ENCODE measurements at places on chromosomes 12 and 14. TPM values are rescaled to one million over a fixed set of nuclear protein-coding genes. Genes with fewer than 3 reads are reported as not detected.

DNA sequence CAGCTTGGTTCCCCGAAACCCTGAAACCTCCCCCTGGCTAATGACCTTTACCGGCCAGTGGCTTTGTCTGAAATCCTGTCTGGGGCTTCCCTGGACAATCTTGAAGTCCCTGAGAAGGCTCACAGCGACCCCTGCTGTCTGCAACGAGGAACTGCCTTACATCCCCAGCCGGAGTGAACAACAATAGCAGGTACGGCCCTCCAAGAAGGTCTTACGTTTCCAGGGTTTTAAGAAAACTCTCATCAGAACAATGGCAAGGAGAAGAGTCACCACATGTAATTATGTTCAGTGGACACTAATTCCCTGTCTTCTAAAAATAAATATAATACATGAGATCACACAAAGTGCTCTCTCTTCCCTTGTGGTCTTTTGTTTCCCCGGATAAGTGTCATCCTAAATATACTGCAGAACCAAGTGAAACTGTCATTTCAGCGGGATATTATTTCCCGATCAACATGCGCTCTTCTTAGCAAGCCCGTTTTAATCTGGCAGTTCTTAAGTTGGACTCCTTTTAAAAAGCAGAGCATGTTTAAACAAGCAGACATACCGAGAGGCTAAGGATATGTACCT lies 53.3 kb downstream of the RBM19 start:
- peak; percentile 50 for DNase-seq
- H3K4me1 ChIP-seq, result no peaks in the 10 kb centered on the region
- no peaks in the 10 kb centered on the region for H3K27me3 ChIP-seq
- peaks cover 14% of the 10 kb centered on the region for H3K36me3 ChIP-seq
- H3K27ac ChIP-seq, result no peak overlapping the region

- H3K27ac ChIP-seq, result no peak overlapping the region
- H3K27me3 ChIP-seq, result no peaks in the 10 kb centered on the region
- no peaks in the 10 kb centered on the region for H3K4me1 ChIP-seq
- DNase-seq, result no peak
- no peak overlapping the region for H3K4me3 ChIP-seq
- H3K36me3 ChIP-seq, result peaks cover 5% of the 10 kb centered on the region
These were observed 405.1 kb upstream of the FOXG1 start for GRCh38 chr14:28361486-28361885.

DNA sequence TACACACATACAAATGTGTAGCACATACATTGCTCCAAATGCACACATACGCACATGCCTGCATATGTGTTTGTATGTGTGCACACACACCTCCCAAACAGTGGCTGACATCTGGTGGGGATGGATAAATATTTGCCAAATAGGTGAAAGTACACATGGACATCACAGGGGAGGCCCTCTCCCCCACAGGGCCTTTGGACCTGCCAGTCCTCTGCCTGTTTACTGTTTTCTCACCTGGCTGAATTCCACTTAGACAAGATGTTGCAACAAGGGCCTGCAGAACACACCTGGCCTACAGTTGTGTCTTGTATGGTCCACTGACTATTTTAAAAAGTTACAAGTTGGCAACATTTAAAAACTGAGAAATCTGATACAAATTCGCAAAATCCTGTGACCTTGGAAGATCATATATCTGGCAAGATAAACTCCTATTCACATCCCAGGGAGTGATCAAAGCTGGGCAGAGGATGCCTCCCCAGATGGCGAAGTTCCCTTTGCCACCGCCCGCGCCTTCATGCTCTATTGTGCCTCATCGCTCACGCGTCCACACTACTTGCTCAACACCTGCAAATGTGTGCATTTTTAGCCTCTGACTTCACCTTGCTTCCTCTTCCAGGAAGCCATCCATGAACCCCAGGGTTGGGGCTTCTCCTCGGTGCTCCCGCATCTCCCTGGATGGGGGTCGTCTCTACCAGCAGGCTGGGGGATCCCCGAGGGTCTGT lies 118.4 kb upstream of the FZD10 start:
- no peak overlapping the region for H3K27ac ChIP-seq
- peaks cover 57% of the 10 kb centered on the region for H3K27me3 ChIP-seq
- DNase-seq, result no peak
- peaks cover 6% of the 10 kb centered on the region for H3K4me1 ChIP-seq

DNA sequence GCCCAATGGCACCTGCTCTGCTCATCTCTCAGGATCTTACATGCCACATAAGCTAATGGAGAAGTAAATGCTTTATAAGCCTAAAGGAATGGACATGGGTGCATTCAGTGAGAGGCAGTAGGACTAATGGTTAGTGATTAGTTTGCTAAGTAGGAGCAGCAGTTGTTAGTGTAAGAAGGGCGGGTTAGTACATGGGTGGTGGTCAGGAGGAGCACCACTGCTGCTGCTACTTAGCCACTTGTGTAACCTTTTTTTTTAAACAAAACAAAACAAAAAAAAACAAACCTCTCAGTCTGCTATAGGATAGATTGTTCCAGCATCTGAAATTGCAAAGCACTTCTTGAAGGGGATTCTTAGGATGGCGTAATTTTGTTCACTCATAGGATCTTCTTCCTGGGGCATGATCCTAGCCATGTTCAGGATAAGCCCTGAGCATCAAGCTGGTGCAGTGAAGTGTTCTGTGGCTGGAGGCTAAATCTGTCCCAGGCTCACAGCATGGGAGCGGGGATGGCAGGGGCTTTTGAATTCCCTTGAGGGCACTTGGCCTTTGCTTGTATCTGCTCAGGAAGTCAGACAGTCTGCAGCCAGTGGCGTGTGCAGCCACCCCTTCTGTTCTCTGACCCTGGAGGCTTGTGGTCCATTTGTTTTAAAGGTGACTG lies 63.6 kb downstream of the CHST11 start:
- H3K4me3 ChIP-seq, result no peak overlapping the region
- H3K4me1 ChIP-seq, result peaks cover 55% of the 10 kb centered on the region
- no peak for DNase-seq
- no peaks in the 10 kb centered on the region for H3K36me3 ChIP-seq
- no peak overlapping the region for H3K27ac ChIP-seq

GRCh38 chr12:29287622-29288021 lies 93.3 kb downstream of the ERGIC2 start:
- no peak overlapping the region for H3K4me3 ChIP-seq
- peaks cover 37% of the 10 kb centered on the region for H3K4me1 ChIP-seq

- H3K27ac ChIP-seq, result no peak overlapping the region
- H3K27me3 ChIP-seq, result peaks cover 25% of the 10 kb centered on the region
- H3K36me3 ChIP-seq, result no peaks in the 10 kb centered on the region
These were observed 33.6 kb downstream of the RPGRIP1 start for GRCh38 chr14:21313512-21313911.

The BCL11B gene
- 0.17 TPM for total RNA-seq

- H3K4me1 ChIP-seq, result peaks cover 6% of the 10 kb centered on the region
- no peak for DNase-seq
- H3K36me3 ChIP-seq, result peaks cover 1% of the 10 kb centered on the region
- H3K27ac ChIP-seq, result no peak overlapping the region
- no peak overlapping the region for H3K4me3 ChIP-seq
- no peaks in the 10 kb centered on the region for H3K27me3 ChIP-seq
These were observed 115.5 kb downstream of the SLC2A13 start for GRCh38 chr12:39990122-39991101.

DNA sequence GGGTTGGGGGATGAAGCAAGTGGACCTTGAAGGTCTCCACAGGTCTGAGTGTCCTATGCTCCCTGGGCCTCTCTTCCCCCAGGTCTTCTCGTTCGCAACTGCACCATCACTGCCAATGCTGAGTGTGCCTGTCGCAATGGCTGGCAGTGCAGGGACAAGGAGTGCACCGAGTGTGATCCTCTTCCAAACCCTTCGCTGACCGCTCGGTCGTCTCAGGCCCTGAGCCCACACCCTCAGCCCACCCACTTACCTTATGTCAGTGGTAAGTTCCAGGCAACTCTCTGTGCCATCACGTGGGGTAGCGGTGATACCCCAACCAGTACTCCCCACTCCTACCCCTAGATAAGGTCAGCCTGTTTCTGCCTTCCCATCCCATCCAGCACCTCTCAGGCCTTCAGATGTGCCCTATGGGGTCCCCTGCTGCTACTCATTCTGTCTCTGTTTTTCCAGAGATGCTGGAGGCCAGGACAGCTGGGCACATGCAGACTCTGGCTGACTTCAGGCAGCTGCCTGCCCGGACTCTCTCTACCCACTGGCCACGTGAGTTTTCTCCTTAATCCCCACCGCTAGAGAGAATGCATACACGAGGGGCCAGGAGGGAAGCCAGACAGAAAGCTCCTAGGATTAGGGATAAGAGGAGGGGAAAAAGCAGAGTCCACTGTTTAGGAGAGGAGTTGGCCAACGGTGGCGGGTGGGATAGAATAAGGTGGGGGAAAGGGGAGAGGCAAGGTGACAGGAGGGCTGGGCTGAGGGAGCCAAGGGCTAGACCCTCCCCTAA lies 1.6 kb upstream of the TAPBPL start:
- peaks cover 7% of the 10 kb centered on the region for H3K36me3 ChIP-seq
- H3K27me3 ChIP-seq, result no peaks in the 10 kb centered on the region
- peak overlapping the region; percentile 36 for H3K27ac ChIP-seq
- peak overlapping the region; percentile 78 for H3K4me3 ChIP-seq

Data from chondrocyte (in vitro differentiated cells).